Neural crest cell (in vitro differentiated cells): ENCODE measurements at places on chromosomes 5 and 9. TPM values are rescaled to one million over a fixed set of nuclear protein-coding genes. Genes with fewer than 3 reads are reported as not detected.

CCDC187 gene
- 0.07 TPM in 1 of 2 replicates, not detected in the other for total RNA-seq

GRCh38 chr9:110738982-110739381 is 70.4 kb downstream of the MUSK start:
- H3K27ac ChIP-seq: no peak overlapping the region
- H3K36me3 ChIP-seq: peaks cover 7% of the 10 kb centered on the region
- H3K27me3 ChIP-seq: no peaks in the 10 kb centered on the region
- peaks cover 9% of the 10 kb centered on the region for H3K4me1 ChIP-seq

SWI5 gene
- total RNA-seq: 17.1 and 20.7 TPM in 2 replicates

- H3K27me3 ChIP-seq: no peaks in the 10 kb centered on the region
- H3K27ac ChIP-seq: no peak overlapping the region
- no peak overlapping the region for H3K4me3 ChIP-seq
- no peaks in the 10 kb centered on the region for H3K36me3 ChIP-seq
- no peak for DNase-seq
Measured at GRCh38 chr9:25813478-25813877, 135.2 kb upstream of the TUSC1 start.

DNA sequence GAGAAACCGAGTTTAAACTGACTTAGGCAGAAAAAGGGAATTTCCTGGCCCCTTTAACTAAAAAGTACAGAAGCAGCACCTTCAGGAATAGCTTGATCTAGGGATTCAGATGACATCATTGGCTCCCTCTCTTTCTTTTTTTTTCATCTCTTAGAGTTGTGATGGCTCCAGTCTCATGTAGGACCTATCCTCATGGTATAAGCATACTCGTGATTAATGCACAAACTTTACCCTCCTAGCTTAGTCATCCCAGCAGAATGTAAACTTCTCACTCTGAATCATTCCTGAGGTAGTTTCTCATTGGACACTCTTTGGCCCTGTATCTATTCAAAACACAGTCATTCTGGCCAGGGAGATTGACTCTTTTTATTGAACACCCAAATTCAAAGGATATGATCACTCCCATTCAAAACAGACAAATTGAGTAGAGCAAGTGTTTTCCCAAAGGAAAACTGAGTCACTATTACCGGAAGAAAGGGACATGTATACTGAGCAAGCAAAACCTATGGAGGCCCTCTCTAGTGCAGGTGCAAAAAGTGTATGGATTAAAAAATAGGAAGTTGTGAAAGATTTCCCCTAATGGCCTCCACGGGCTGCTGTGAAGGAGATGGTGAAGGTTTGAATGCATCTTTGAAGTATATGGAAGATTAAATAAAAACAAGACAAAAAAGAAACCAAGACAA is 27.6 kb upstream of the SMIM23 start:
- DNase-seq: no peak
- H3K27me3 ChIP-seq: no peaks in the 10 kb centered on the region
- peaks cover 5% of the 10 kb centered on the region for H3K4me1 ChIP-seq
- no peaks in the 10 kb centered on the region for H3K36me3 ChIP-seq
- H3K27ac ChIP-seq: no peak overlapping the region

- no peak overlapping the region for H3K4me3 ChIP-seq
- H3K4me1 ChIP-seq: peaks cover 4% of the 10 kb centered on the region
- H3K27me3 ChIP-seq: no peaks in the 10 kb centered on the region
- no peaks in the 10 kb centered on the region for H3K36me3 ChIP-seq
- no peak overlapping the region for H3K27ac ChIP-seq
- no peak for DNase-seq
Measured at GRCh38 chr5:122906768-122907167, 61.4 kb downstream of the SNX24 start.

DNA sequence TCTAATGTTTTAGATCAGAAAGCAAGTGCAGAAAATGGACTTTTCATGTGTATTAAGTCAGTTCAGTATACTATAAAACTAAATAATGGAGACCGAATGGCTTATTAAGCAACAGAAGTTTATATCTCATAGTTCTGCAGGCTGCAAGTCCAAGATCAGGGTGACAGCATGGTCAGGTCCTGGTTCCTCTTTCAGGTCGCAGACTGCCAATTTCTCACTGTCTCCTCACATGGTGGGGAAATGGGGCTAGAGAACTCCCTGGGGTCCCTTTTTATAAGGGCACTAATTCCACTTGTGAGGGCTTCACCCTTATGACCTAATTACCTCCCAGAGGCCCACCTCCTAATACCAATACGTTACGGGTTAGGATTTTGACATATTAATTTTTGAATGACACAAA is 48.7 kb downstream of the RICTOR start:
- DNase-seq: no peak
- no peak overlapping the region for H3K27ac ChIP-seq
- H3K4me3 ChIP-seq: no peak overlapping the region
- peaks cover 18% of the 10 kb centered on the region for H3K36me3 ChIP-seq
- no peaks in the 10 kb centered on the region for H3K27me3 ChIP-seq
- H3K4me1 ChIP-seq: peaks cover 19% of the 10 kb centered on the region

PHYHD1 gene
- total RNA-seq: 3.9 and 5.0 TPM in 2 replicates

GRCh38 chr5:116848954-116849581 is 274.4 kb upstream of the SEMA6A start:
- DNase-seq: no peak
- peaks cover 7% of the 10 kb centered on the region for H3K4me1 ChIP-seq
- H3K36me3 ChIP-seq: no peaks in the 10 kb centered on the region
- no peaks in the 10 kb centered on the region for H3K27me3 ChIP-seq
- no peak overlapping the region for H3K4me3 ChIP-seq
- H3K27ac ChIP-seq: no peak overlapping the region

DNA sequence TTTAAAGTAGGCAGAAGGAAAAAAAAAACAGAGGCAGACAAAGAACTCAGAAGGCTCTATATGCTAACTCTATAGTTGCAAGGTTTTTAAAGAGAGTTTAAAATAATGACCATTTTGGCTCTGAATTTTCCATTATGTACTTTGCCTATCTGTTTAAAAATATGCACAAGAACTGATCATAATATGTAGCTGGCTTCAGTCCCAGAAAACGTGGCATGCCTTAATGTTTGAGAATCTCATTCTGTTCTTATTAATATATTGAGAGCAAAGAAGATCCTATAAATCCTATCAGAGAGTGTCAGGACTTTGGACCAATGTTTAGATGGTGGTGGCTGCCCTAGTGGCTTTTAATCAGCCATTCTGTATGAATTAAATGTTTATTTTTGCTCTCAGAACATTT is 121.5 kb downstream of the JMY start:
- peaks cover 9% of the 10 kb centered on the region for H3K36me3 ChIP-seq
- no peak for DNase-seq
- H3K27ac ChIP-seq: no peak overlapping the region
- H3K4me3 ChIP-seq: no peak overlapping the region

GRCh38 chr9:126523611-126524111 is 90.1 kb upstream of the LMX1B start:
- no peak overlapping the region for H3K27ac ChIP-seq
- peaks cover 19% of the 10 kb centered on the region for H3K27me3 ChIP-seq
- no peaks in the 10 kb centered on the region for H3K36me3 ChIP-seq
- DNase-seq: no peak

DNA sequence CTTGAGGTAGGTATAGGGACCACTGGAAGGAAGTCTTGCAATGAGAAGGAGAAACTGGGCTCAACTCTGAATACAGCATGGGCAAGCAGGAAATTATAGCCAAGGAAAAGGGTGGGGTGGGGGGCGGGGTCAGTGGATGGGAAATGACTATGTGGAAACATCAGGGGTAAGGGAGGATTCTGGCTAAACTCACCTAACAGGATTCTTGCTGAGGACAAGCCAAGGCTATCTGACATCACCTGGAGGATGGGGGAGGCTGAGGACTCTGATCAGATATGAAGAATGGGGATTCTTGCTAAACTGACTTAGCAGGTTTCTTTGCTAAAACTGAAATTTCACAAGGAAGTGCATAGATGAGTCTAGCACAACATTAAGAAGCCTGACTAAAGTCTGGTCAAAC is 40.8 kb downstream of the CTSL start:
- no peaks in the 10 kb centered on the region for H3K36me3 ChIP-seq
- no peak for DNase-seq
- no peak overlapping the region for H3K4me3 ChIP-seq
- H3K4me1 ChIP-seq: no peaks in the 10 kb centered on the region

IL33 gene
- total RNA-seq: not detected in 2 replicates

DNA sequence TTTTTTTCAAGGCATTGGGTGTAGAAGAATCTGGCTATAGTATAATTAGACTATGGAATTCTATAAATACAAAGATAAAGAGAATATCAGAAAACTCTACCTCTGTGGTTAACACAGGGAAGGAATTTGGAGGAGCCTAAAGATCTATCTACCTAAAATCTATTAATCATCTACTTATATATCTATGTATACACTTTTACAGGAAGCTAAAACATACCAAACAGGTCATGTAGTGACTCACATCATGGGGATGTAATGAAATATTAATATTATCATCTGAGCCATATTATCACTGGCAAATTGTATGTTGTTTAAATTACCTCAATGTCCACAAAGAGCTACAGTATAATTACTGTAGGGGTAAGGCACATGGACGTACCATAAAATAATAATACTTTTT is 1748.2 kb downstream of the EFNA5 start:
- no peaks in the 10 kb centered on the region for H3K4me1 ChIP-seq
- H3K27ac ChIP-seq: no peak overlapping the region
- H3K36me3 ChIP-seq: no peaks in the 10 kb centered on the region
- no peak overlapping the region for H3K4me3 ChIP-seq
- no peaks in the 10 kb centered on the region for H3K27me3 ChIP-seq

SMIM33 gene
- not detected in 2 replicates for total RNA-seq

- H3K36me3 ChIP-seq: no peaks in the 10 kb centered on the region
- DNase-seq: no peak
- peaks cover 9% of the 10 kb centered on the region for H3K27me3 ChIP-seq
- no peak overlapping the region for H3K4me3 ChIP-seq
Measured at GRCh38 chr9:135212961-135213360, 125.5 kb downstream of the OLFM1 start.
